ENCODE measurements at places on chromosomes 11 and 22. TPM values are rescaled to one million over a fixed set of nuclear protein-coding genes. Genes with fewer than 3 reads are reported as not detected.

The CDC42EP2 gene
- 29.7 TPM for total RNA-seq

The RASD2 gene
- total RNA-seq = not detected

The MS4A4A gene
- 10.5 TPM for total RNA-seq

The CD82 gene
- 86.1 TPM for total RNA-seq
